ENCODE measurements at places on chromosomes 2 and 18.

DNA sequence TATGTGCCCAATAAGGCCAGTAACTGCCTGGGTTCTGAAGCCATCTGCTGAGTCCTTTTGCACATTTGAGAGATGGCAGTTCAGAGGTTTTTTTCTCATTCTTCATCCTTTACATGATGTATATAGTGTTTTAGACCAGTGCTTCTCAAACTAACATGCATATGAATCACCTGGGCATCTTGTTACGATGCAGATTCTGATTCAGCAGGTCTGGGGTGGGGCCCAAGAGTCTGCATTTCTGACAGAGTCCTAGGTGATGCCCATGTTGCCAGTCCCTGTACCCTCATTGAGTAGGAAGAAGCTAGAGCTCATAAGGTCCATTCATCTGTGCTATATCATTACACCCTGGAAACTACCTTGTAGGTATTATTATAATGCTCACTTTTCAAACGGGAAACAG, 3.8 kb downstream of the SMYD5 start:
- no peak for DNase-seq

DNA sequence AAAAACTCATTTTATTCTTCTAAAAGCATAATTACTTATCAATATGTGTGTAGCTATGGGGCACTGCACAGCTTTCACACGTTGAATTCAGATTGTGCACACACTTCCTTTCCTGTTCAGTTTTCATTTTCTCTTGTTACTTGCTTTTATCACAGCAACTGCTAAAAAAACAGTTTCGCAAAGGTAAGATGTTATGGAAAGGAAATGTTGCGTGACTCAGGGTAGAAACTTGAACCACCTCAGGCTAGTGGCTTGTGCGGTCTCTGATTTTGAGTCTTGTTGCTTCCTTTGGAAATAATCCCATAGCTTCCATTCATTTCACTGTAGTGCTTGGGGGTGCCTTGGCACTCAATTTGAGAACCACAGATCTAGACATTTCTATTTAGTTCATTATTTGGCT, 171.9 kb downstream of the FMNL2 start:
- no peak for DNase-seq

DNA sequence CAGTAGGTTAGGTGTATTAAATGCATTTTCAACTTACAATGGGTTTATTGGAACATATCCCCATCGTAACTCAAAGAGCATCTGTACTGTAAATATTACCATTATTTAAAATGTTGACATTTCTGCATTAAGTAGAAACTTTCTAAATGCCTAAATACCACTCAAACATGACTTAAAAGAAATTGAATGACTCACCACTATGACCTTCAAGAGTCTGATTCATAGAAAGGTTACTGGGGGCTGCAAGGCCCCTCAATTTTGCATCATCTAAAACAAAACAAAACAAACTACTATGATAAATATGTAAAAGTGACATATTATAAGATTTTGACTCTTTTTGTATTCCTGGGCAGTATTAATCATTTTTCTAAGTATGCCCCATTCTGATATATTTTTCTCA, 7.6 kb downstream of the WDR35 start:
- no peak for DNase-seq

DNA sequence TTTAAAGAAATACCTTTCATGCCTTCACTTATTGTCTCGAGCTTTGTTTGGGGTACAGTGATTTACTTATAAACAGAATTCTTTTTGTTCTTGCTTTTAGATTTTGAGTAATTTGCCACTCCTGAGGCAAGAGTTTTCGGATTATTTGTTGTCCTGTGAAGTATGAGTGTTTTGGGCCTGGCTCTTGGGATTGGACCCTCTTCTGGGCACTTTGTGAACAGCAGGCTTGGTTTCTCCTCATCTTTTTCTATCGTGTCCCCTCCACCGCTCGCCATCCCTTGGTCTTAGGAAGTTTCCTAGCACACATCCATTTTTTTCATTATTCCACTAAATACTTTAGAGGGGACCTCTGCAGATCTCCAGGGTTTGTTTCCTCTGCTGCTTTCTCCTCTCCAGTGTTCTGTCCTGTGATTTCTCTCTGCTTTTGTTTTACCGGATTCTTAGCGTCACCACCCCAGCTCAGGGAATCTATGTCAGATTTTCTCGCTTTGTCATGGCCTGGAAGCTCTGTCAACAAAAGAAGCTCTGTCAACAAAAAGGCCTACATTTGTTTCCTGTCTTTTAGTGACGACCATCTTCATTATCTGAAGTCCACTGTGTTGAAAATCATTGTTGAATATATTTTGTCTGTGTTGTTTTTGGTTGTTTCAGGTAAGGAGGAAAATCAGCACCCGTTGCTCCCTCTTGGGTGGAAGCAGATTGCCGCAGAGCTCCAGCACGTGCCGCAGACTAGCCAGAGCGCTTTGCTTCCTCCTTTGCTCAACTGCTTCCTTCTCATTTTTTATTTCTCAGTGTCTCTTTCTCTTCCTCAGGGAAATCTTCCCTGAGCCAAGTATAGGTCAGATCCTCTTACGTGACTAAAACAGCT, 27.8 kb downstream of the ANKRD62 start:
- no peak for DNase-seq

GRCh38 chr2:26976237-26976636, 5.8 kb downstream of the MAPRE3 start:
- DNase-seq = no peak

- DNase-seq = no peak
These were observed 4.4 kb downstream of the EVX2 start for GRCh38 chr2:176079285-176079830.

DNA sequence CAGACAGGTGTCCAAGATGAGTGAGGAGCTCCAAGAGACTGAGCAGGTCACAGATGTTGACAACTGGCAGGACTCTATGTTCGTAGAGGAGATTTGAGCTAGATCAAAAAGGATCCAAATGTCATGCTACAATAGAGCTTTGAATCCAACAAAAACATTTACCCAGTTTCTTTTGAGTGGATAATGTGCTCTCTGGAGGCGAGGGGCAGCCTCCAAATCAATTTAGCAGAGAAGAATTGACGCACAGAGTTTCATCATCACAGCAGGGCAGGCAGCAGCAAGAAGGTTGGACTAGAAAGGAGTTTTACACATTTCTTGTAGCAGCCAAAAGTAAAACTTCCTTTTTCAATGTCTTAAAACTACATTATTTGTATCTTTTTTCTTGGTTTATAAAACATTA, 653.0 kb downstream of the RNF144A start:
- no peak for DNase-seq

DNA sequence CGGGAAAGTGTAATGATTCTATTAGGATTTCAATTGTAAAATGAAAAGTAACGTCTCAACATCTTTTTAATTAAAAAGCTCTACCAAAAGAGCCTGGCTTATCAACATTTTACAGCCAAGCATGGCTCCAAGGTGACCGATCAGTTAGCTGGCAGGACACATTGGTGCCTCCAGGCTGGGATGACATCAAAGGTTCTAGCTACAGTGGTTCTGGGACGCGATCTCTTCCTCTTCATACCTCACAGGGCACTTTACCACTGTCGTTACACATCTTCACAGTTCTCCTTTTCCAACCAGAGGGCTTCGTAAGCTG, 693 bp downstream of the ORC2 start:
- DNase-seq = no peak

GRCh38 chr2:230471074-230471473, 55.1 kb downstream of the SP100 start:
- DNase-seq = no peak

GRCh38 chr2:42298996-42299754, 61.8 kb downstream of the COX7A2L start:
- no peak for DNase-seq

DNA sequence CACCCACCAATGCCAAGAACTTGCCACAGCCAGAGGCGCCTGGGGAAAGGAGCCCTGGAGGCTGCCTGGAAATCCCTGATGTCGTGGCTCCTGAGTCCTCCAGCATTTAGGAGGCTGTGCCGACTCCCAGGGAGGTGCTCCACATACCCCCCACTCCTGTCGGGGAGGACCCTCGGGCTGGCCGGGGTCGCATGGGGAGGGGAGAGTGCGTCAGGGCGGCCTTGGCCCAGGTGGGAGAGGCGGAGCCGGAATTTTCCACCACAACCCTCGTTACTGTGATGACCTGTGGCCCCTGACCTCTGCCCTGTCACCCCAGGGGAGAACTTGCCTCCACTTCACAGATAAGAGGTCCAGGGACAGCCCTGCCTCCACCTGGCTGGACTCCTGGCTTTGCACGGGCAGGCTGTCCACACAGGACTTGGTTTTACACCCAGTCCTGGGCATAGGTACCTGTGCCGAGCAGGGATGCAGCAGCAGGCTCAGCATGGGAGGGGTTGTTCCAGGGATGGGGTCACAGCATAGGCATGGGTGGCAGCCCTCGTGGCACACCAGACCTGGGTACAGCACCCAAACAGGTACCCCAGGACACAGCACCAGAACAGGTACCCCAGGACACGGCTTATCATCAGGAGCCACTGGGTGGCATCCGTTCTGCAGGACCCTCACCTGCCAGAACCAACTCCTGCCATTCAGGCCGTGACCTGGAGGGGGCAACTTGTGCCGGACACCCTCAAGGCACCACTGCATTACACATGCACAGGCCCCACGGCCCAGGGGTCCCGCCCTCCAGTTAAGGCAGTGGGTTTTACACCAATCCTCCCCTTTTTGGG, 12.3 kb upstream of the AGXT start:
- DNase-seq = no peak

- no peak for DNase-seq
These were observed 145.5 kb downstream of the CYP26B1 start for GRCh38 chr2:72001937-72002690.

DNA sequence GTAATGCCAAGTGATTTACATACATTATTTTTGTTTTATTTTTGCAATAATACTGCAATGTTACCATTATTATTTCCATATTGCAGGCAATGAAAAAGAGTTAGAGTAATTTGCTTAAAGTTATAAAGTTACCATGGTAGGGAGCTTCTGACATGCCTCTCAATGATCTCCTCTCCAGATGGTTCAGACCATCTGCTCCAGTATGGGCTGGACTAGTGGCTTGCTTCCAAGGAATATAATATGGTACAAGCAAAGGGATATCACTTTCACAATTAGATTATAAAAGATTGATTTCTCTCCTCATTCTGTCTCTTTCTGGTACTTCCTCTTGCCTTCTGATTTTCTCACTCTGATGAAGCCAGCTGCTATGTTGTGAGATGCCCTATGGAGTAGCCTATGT, 245.4 kb downstream of the INSIG2 start:
- DNase-seq = no peak

GRCh38 chr2:137705296-137705695, 259.0 kb upstream of the HNMT start:
- DNase-seq = no peak

GRCh38 chr2:46073540-46074046, 223.6 kb upstream of the EPAS1 start:
- no peak for DNase-seq

GRCh38 chr2:2704428-2705090, 373.5 kb upstream of the MYT1L start:
- DNase-seq = no peak

- DNase-seq = peak; percentile 74
These were observed 300.9 kb downstream of the PHLPP1 start for GRCh38 chr18:63016270-63016669.
